Tracheal epithelial cell (primary cell): ENCODE measurements at places on chromosomes 2 and 18. TPM values are rescaled to one million over a fixed set of nuclear protein-coding genes. Genes with fewer than 3 reads are reported as not detected.

Gene SLC30A3
- total RNA-seq = not detected in 2 replicates

Gene CRACDL
- total RNA-seq = 0.48 and 1.1 TPM in 2 replicates

Gene OXER1
- total RNA-seq = under 0.01 TPM in 1 of 2 replicates, not detected in the other

Gene TTR
- total RNA-seq = not detected in 2 replicates

Gene PLA2R1
- total RNA-seq = 4.0 and 5.5 TPM in 2 replicates

Gene MFSD2B
- 0.24 TPM in 1 of 2 replicates, not detected in the other for total RNA-seq

Gene NPC1
- total RNA-seq = 93.4 and 150 TPM in 2 replicates

Gene CIB4
- not detected in 2 replicates for total RNA-seq

Gene CFAP221
- 0.72 TPM in 1 of 2 replicates, not detected in the other for total RNA-seq

Gene RNF138
- total RNA-seq = 24.7 and 25.1 TPM in 2 replicates
